ENCODE measurements at places on chromosomes 7 and 10.

DNA sequence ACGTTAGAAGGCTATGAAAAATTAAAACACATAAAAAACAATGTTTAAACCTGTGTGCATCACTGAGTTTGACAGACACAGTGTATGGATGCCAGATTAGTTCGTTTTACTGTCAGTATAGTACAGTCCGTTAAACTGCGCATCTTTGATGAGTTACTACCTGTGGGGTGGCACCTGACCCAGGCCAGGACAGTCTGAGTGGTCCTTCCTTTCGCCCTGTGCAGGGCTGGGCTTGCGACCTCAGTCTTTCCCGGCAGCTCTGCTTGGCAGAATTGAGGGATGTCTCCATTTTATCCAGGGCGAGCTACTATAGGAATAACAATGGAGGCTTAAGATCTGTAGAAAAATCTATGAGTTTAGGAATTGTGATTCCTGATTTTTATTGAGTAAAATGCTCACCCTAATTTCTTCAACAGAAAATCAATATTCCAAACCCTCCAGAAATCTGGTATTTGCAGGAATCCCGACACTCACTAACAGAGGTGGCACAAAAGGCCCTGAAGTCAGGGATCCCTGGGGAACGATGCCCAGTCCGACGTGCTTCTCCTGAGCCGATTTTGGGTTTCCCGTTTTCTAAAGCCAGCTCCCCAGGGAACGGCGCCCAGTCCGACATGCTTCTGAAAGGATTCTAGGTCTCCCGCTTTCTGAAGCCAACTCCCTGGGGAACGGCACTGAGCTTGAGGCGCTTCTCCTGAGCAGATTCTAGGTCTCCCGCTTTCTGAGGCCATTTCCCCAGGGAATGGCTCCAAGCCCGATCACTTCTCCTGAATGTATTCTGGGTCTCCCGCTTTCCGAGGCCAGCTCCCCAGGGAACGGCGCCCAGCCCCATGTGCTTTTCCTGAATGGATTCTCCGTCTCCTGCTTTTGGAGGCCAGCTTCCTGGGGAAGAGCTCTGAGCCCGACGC lies 377.6 kb downstream of the DNAJB6 start:
- DNase-seq, result no peak

DNA sequence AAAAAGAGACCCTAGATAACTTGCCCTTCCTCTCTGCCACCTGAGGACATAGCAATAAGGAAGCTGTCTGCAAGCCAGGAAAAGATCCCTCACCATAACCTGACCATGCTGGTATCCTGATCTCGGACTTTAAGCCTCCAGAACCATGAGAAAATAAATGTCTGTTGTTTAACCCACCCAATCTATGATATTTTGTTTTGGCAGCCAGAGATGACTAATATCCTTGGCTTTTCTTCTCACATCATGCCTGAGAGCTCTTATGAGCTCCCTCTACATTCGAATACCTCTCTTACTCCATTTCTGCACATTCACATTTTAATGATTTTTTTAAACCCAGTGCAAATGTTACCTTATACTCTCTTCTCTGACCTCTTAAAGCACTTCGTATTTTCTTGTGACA lies 214.0 kb upstream of the CHRM2 start:
- no peak for DNase-seq

DNA sequence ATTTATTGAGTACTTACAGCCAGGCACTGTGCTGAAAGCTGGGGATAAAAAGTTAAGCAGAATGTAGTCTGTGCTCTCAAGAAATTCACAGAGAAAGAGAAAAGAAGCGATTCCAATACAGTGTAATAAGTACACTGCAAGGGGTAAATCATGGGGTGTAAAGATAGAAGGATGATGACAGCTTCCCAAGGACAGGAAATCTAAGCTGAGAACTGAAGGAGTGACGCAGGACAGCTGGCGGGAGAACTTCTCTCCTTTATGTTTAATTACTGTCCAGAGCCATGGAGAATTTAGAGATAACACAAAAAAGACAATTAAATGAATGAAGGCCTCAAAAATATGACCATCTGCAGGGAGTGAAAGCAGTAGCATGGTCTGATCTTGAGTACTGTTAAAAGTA lies 34.8 kb downstream of the C7orf33 start:
- no peak for DNase-seq

- DNase-seq, result no peak
Measured at GRCh38 chr7:96183163-96183670, 138.7 kb downstream of the SLC25A13 start.

Measured in ecto neural progenitor cell (in vitro differentiated cells).